ENCODE measurements at places on chromosomes 3 and 15.
A peak's percentile ranks its signal among the peaks of the same experiment; 100 is the strongest.

GRCh38 chr3:168422843-168423242 lies 327.1 kb upstream of the GOLIM4 start:
- no peak for DNase-seq

DNA sequence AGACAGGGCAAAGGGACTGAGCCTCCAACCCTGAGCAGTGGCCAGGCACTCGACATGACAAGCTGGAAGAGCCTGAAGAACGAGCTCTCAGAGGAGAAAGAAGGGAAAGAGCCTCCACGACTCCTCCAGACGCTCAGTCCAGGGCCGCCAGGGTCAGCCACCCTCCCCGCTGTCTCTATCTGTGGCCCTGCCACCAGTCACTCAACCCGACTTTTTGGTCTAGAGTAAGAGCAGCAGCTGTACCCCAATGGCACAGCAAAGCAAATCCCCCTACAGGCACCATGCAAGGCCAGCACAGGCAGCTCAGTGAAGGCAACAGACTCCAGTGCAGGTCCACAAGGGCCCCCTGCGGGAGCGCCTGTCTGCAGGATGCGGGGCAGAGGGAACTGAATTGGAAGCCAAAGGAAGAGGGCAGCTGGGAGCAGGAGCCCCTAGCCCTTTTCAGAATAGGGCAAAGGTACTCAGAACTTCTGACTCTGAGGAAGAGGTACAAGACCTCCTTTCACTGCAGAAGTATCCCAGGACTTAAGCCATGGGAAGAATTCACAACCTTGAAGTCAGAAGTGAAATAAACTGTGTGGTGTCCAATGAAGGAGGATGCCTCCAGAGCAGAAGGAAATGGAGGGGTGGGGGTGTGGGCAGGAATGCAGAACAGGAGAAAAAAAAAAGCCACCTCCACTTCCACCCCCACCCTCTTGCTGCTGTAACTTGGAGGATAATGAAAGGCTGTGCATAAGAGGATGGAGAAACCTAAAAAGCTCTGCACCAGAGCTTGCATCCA lies 8.5 kb upstream of the GRAMD2A start:
- no peak for DNase-seq

GRCh38 chr3:89571707-89572106 lies 464.3 kb downstream of the EPHA3 start:
- no peak for DNase-seq

DNA sequence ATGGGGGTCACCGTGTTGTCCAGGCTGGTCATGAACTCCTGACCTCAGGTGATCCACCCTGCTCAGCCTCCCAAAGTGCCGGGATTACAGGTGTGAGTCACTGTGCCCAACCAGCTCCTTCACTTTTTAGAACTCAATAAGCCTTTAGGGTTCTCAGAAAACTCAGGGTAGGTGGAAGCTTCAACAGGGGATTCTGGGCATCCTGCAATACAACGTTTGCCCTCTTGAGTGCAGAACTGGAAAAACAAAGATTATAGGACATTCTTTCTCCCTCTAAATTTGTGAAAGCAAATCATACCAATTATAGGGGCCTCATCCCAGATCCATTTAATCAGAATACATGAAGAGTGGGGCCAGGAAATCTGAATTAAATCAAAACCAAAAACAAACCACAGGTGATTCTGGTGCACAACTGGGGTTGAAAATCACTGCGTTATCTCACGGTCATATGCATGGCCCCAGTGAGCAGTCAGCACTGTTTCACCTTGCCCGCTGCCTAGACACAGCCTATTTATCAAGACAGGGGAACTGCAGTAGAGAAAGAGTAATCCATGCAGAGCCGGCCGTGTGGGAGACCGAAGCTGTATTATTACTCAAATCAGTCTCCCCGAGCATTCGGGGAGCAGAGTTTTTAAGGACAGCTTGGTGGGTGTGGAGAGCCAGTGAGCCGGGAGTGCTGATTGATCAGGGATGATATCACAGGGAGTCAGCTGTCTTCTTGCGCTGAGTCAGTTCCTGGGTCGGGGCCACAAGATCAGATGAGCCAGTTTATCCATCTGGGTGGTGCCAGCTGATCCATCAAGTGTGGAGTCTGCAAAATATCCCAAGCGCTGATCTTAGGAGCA lies 58.4 kb downstream of the TMEM44 start:
- DNase-seq: peak; percentile 83

GRCh38 chr3:17040322-17040989 lies 155.7 kb downstream of the PLCL2 start:
- DNase-seq: no peak

DNA sequence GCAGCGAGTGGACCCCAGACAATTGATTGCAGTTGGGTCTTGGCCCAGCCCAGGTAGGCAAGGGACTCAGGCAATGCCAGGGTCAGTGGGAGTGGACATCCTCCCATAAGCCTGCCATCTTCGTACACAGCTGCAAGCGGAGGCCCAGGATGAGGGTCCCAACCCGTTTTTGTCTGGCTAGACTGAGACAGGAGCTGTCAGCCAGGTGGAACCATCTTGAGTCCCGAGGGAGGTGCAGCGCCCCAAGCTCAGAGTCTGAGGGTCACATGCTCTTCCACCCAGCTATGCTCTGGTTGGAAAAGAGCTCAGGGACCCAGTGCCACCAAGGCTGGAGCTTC lies 22.6 kb upstream of the IP6K2 start:
- DNase-seq: no peak

- DNase-seq: no peak
Measured at GRCh38 chr3:81643721-81644120, 117.7 kb downstream of the GBE1 start.

- DNase-seq: peak; percentile 9
Measured at GRCh38 chr15:36645106-36645505, 65.7 kb downstream of the CDIN1 start.

- DNase-seq: peak; percentile 7
Measured at GRCh38 chr3:139538733-139539132, 809 bp downstream of the RBP1 start.

GRCh38 chr3:124282751-124283651 lies 291.1 kb upstream of the ROPN1 start:
- no peak for DNase-seq

- DNase-seq: peak; percentile 70
Measured at GRCh38 chr3:149623824-149624223, 34.0 kb downstream of the WWTR1 start.

- DNase-seq: no peak
Measured at GRCh38 chr3:148866261-148866660, 1.2 kb downstream of the CPA3 start.

DNA sequence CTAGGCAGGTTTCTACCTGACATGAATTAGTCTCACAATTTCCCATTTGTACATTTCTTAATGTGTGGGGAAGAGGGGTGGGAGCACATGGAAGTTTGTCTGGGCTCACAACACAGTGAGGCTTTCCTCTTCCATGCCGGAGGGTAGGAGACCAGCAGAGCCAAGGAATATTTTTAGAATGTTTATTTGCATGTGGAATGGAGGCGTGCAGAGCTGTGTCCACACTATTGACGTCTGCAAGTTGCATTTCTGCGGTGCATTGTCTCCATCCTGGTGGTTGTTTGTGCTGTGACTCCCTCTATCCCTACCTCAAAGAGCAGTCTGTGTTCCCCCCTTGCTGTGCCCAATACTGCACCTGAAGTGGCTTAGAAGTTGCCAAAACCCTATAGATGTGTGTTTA lies 103.1 kb upstream of the LRTM1 start:
- DNase-seq: no peak

DNA sequence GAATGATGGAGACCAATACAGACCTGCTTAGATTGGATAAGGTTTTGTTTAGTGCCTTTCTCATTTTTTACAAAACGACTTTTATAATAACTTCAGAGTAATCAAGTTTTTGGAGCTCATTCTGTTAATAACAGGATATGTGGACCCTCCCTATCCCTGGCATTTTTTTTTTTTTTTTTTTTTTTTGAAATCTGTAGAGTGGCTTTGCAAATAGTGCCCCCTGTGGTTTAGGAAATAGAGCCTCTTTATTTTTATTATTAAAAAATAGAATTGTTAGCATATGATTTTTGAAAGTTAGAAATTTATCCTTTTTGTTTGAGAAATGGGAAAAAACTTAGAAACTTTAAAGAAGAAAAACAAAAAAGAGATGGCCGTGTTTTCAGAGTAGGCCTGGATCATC lies 11.4 kb downstream of the SKIL start:
- DNase-seq: no peak

GRCh38 chr15:44261007-44261706 lies 27.4 kb upstream of the GOLM2 start:
- no peak for DNase-seq

DNA sequence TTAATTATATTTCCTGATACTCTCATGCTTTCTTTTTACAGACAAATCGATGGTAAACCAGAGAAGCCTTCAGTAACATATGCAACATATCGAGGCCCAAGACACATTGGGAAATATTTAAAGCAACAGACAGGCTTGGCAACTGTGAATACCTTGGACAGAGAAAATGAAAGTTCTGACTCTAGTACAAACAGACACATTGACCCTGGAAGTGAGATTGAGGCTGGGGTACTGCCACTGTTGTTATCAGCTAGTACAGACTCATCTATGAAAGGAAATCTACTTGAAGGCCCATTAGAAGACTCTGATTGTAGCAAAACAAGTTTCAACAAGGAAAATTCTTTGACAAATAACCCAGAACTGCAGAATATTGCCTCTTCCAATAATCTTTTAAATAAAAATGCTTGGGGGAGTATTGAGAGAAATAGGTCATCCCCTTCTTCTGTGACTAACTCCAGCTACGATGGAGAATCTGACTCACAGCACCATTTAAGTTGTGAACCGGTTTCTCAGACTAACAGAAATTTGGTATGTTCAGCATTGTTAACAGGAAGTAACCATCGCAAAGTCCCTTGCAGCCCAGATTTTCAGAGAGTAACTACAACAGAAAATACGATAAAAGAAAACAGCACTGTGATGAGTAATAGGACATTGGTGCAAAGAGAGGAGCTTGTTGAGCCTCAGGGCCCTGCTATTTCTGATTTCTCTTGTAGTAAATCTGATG lies 50.2 kb downstream of the CRYBG3 start:
- no peak for DNase-seq

DNA sequence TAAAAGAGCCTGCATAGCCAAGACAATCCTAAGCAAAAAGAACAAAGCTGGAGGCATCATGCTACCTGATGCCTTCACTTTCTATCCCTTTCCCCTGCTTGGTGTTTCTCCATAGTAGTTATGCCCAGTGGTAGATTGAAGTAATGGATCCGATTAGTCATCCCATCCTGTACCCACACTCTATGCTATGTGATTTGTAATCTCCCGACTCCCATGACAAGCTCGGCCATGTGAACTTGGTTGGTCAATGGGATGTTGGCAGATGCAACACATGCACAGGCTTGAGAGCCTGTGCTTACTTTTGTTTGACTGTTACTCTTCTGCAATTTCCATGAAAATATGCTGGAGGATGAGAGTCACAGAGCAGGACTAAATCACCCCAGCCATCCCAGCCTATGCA lies 334.9 kb upstream of the DPH6 start:
- DNase-seq: no peak

DNA sequence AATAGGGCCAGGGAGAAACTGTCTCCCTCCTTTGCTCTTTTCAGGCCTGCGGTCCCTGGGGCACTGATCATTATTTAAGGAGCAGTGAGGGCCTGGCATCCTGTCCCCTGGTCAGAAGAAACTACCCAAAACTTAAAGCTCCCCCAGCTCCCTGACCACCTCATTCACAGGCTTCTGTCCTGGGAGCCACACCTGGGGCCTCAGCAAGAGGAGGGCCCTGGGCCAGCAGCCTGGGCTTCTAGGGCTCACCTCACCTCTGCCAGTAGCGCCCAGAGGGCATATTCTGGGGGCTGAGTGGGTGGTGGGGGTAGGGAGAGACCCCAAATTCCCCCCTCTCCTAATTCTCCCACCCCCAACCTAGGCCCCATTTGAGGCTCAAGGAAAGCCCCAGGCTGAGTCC lies 4.7 kb upstream of the GRM2 start:
- no peak for DNase-seq
